Umbilical cord (tissue), 2 donors: ENCODE measurements at places on chromosomes 5 and 9. TPM values are rescaled to one million over a fixed set of nuclear protein-coding genes. Genes with fewer than 3 reads are reported as not detected.

- no peak for DNase-seq
Measured at GRCh38 chr9:123480791-123481190, 124.8 kb downstream of the CRB2 start.

GRCh38 chr5:172686539-172687390 is 45.7 kb downstream of the NEURL1B start:
- no peak for DNase-seq

- peak; percentile 73 for DNase-seq
Measured at GRCh38 chr9:69412741-69413150, 87.7 kb downstream of the ENTREP1 start.

- DNase-seq = no peak
Measured at GRCh38 chr9:116198344-116198743, 44.8 kb downstream of the PAPPA start.

Gene GPR21
- total RNA-seq = 20.9 TPM

DNA sequence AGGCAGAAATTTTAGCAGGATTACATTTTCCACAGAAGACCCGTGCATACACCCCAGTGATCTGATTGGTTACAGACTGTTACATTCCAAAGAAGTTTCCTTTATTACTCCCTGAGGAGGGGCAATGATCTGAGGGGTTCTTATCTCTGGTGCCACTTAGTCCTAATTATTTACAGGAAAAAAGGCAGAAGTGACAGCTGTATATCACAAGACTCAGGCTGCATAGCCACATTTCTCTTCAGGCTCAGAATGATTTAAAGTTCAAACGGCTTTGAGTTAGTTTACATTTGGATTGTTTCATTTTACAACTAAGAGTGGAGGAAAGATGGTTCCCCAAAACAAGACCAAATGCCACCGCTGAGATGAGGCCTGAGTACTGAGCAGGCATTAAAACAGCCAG is 17.3 kb downstream of the NAIF1 start:
- peak; percentile 40 for DNase-seq

GRCh38 chr5:155040984-155041653 is 27.6 kb downstream of the KIF4B start:
- no peak for DNase-seq

- peak; percentile 23 for DNase-seq
Measured at GRCh38 chr5:141713616-141714309, 31.7 kb upstream of the ARAP3 start.

DNA sequence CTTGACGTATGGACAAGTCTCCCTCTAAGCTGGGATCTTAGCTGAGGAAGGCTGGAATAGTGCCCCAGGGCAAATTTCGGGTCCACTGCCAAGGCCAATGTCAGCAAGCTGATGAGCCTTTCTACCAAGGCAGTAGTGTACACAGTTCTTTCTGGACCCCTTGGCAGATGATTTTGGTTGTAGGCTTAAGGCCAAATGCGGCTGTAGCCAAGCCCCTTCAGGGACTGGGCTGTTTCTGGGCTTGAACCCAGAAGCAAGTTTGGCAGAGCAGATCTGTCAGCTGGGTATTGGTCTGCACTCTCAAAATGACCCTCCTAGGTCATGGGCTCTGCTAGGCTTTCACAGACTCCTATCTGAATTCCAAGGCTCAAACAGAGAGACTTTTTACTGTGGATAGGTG is 121.6 kb downstream of the ADAMTSL1 start:
- DNase-seq = no peak

Gene SLC6A3
- total RNA-seq = 0.96 TPM

DNA sequence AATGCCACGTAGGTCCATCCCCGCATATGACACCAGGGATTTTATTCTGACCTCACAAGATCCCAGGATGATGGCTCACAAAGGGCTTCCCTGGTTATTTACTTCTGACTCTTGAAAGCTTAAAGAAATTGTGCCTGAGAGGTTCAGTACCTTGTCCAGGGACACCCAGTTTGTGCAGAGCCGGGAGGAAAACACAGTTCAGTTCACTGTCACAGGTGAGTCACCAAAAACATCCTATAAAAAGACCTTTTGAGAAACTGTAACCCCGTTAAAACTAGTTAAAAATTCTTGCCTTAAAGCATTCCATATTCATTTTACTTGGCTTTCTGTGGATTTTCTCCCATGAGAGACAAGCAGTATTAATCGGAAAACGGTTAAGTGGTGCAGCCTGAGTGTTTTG is 56.6 kb downstream of the ZNF510 start:
- DNase-seq = no peak

Gene USP20
- 27.2 TPM for total RNA-seq

Gene CA9
- total RNA-seq = 13.0 TPM

DNA sequence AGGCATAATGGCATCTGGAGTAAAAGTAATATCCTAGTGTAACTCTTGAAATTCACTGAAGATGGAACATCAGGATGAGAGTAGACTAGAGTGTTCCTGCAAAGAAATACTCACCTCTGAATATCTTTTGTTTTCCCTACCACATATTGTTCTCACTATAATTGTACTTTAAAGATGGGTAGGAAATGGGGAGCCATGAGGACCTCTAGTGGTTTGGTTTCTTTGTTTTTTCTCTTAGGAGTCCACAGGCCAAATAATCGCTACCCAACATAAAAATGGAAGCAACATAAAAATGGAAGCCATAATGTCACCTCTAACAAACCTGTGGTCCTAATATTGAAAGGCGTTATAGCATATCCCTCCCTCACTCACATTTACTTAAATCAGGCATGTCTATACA is 2375.8 kb downstream of the MAT2B start:
- DNase-seq = no peak

- DNase-seq = no peak
Measured at GRCh38 chr9:113678119-113678858, 197.8 kb upstream of the ZNF618 start.

GRCh38 chr5:173640156-173640804 is 23.8 kb upstream of the BOD1 start:
- DNase-seq = peak; percentile 35

DNA sequence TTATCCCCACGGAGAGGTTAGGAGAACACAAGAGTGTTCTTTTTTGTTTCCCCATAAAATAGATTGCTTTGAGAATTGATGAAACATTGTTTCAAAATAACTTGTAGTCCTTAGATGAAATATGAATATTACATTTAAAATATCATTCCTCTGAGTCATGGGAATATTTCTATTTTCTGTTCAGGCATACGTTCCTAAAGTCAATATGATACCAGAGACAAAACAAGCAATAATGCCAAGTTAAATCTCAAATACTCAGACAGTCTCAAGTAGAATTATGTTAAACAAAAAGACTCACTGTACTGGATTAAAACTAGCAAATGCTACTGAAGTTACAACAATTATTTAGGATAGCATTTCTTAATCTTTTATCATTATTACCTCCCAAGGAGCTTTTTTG is 111.7 kb upstream of the C6 start:
- no peak for DNase-seq

Gene KIF24
- total RNA-seq = 2.6 TPM

GRCh38 chr9:3337515-3338225 is 188.1 kb downstream of the RFX3 start:
- peak; percentile 75 for DNase-seq

DNA sequence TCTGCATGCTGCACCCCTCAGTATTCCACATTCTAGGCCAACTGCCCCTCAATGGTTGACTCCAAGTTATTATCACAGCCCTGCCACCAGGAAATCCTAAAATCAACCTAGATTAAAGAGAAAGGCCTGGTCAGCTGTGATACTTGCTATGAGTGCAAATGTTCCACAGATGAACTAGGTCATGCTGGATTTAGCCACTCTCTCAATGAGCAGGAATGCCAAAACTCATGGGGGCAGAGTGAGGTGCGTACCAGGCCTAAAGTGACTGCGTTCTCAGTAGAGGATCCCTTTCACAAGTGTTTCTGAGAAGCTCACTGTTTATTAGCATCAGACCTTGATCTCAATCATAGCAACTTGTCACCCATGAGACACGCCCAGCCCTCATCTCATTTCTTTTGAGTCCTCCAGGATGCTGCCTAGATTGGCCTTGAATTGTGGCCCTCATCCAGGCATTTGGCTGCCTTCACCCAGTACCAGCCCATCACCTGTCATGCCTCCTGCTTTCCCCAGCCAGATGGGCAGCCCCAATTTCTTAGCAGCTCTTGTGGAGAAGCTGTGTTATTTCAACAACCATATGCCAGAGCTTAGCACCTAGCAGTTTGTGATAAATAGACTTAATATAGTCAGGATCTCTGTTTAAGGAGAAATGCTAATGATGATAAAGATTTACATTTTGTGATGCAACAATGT is 383.9 kb downstream of the CTNND2 start:
- no peak for DNase-seq

DNA sequence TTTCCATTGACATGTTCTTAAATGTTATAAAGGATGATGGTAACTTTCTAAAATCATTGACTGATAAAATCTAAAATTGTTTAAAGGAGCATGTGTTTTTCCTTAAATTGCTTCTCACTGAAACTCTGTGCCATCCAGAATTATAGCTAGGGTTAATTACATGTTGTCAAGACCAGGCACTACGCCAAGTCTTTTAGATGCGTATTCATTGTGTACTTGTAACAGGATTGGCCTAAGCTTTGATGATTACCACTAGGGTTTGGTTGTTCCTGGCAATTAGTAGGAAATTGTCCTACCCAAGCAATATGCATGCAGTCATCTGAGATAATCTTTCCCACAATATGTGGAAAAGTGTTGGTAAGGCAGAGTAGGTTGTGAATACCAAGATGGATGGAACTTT is 43.8 kb downstream of the PRKACG start:
- DNase-seq = no peak

Gene PAEP
- total RNA-seq = not detected

Gene PCDHGA1
- 0.96 TPM for total RNA-seq

Gene PFN3
- total RNA-seq = not detected

DNA sequence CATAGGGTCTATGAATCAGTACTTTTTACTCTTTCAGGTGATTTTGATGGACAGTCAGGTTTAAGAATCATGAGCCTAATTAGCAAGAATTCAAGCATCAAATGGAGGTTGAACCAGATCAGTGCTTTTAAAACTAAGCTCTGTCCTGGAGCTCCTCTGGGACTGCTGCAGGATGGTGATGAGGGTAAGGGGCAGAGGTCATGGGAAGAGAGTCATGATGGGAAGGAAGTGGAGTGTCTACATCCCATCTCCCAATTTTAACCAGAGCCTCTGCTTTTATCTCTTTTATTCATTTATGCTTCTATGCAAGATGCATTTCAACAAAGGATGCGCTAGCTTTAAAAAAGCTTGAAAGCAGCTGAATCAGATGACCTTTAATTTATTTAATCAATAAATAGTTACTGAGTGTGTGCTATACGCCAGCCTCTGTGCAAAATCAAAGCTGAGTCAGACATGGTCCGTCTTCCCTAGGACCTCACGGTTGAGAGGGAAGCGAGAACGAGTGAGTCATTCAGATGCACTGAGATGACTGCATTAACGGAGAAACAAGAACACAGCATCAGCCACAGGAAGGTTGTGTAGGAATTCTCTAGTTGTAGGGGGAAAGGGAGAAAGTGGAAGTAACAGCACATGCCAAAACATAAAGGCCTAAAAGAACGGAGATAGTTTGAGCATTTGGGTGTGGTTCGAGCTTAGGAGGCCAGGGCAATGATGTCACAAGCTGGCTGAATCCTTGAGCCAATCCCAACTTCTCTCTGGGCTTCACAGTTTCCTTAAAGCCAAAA is 441.6 kb upstream of the BRINP1 start:
- DNase-seq = peak; percentile 68

GRCh38 chr9:35732800-35733541 is 505 bp downstream of the CREB3 start:
- peak; percentile 54 for DNase-seq
